Activated CD4-positive, alpha-beta T cell treated with anti-CD3 and anti-CD28 coated beads, Interleukin-2, amount 50 U/mL, for 1 hour (primary cell): ENCODE measurements at places on chromosomes 1 and 21.

- no peak for DNase-seq
These were observed 87.0 kb downstream of the NMNAT2 start for GRCh38 chr1:183331091-183331742.

- DNase-seq: no peak
These were observed 75.1 kb downstream of the CNST start for GRCh38 chr1:246641394-246641793.

- no peak for DNase-seq
These were observed 85.6 kb downstream of the GREM2 start for GRCh38 chr1:240526312-240526711.

GRCh38 chr1:182484531-182485257 is 34.7 kb downstream of the RGSL1 start:
- no peak for DNase-seq

DNA sequence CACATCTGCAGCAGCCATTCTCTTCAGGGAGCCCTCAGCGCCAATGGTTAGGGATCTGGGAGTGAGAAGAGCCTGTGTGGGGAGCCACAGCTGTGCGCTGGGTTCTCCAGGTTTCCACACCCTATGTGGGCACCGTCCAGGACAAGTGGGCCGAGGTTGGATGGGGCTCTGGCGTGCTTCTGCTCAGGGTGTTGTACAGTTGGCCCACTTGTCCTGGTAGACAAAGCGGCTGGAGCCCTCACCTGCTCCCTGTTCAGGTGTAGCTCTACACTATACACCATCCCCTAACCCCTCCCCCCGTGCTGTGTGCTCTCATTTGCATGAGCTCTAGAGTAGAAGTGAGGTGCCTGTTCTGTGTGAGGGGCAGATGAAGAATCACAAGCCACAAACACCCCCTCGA is 12.2 kb downstream of the SH3BP5L start:
- no peak for DNase-seq

GRCh38 chr21:36428761-36429432 is 43.7 kb downstream of the CHAF1B start:
- DNase-seq: no peak

- no peak for DNase-seq
These were observed 23.1 kb upstream of the CTPS1 start for GRCh38 chr1:40956407-40956806.

GRCh38 chr1:68217060-68217554 is 15.2 kb downstream of the WLS start:
- no peak for DNase-seq
